ENCODE measurements at places on chromosomes 13 and 19.

- DNase-seq, result no peak
Measured at GRCh38 chr19:51196181-51196580, 28.7 kb upstream of the CD33 start.

DNA sequence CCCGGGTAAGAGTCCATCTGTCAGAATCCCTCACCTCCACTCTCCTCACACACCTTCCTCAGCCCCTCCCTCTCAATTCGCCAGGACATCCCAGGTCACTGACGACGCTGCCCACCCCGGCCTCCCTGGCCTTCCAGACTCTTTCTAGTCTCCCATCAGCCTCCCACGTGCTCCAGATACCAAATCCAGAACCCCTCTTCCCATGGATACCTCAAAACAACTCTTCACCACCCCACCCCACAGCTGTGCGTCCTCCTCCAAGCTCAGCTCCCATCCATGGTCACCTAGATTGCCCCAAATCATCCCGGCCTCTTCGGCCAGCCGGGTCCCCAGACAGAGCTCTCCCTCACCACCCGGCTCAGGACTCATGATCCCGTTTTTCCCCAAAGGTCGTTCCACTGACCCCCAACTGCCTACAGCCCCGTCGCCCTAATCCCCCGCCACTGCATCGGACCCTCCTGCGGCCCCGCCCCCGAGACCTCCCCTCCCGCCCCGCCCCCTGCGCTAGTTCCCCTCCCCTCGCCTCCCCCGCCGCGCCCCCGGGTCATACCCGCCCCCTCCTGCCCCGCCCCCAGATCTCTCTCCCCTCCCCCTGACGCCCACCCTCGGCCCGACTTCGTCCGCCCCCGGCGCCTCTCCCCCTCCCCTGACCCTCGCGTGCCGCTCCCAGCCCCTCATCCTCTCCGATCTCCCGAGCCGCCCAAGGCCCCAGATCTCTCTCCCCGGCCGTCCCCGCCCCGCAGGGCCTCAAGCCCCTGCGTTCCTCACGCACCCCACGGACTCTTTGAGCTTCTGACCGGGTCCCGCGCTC, 546 bp downstream of the UBXN6 start:
- DNase-seq, result peak; percentile 50

DNA sequence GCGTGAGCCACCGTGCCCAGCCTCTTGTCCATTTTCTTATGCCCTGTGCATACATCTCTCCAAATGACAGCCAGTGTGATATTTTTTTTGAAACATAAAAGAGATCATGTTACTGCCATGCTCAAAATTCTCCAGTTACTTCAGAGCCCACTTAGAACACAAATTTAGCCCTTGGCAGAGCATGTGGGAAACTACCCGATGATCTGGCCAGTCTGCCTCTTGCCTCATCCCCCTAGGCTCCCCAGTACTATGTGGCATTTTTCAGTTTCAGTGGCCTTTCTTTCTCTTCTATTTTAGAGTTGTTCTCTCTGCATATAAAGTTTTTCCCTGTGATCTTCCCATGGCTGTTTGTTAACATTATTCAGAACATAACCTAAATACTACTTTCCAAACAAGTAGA, 323.0 kb downstream of the GPC5 start:
- no peak for DNase-seq

DNA sequence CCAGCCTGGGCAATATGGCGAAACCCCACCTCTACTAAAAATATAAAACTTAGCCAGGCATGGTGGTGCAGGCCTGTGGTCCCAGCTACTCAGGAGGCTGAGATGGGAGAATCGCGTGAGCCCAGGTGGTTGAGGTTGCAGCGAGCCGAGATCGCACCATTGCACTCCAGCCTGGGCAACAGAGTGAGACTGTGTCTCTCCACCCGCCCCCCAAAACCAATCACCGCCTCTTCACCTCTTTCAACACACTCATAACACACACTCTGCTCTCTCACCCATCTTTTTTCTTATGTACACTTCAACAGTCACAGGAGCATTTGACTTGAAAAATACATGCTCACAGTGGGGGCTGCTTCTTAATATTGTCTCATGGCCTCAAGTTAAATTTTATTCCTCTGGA, 76.8 kb downstream of the ESD start:
- DNase-seq, result no peak

DNA sequence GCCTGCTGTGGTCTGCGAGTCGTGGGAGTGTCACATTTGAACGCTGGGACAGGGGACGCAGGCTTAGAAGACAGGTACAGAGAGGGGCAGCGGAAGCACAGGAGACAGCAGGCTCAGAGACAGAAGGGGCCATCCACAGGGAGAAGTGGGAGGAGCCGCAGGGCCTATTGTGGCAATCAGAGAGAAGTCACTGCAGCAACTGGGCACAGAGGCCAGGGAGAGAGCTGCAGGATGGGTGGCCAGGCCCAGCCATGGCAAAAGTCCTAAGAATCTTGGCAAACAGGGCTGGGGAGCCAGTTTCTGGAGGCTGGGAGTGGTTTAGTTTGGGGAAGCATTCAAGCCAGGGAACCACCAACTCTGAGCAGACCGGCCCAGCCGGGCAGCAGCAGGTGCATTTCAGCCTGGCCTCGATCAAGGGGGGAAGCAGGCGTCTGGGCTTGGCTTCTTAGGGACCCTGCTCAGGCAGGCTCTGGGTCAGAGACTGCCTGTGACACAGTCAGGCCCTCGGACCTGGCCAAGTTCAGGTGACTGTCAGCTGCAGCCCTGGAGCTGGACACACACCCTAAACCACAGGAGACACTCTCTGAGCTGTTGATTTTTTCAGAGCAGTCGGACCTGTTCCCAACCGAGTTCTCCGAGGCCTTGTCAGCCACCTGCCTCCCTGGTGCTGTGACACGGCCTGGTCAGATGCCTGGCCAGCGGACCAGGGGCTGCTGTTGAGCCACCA, 11.8 kb downstream of the SH3GL1 start:
- no peak for DNase-seq

GRCh38 chr13:74461011-74461410, 326.8 kb upstream of the KLF12 start:
- no peak for DNase-seq

- peak; percentile 33 for DNase-seq
Measured at GRCh38 chr13:110286833-110287819, 19.8 kb downstream of the COL4A1 start.

- DNase-seq, result peak; percentile 80
Measured at GRCh38 chr13:114078461-114079451, 53.7 kb downstream of the RASA3 start.

DNA sequence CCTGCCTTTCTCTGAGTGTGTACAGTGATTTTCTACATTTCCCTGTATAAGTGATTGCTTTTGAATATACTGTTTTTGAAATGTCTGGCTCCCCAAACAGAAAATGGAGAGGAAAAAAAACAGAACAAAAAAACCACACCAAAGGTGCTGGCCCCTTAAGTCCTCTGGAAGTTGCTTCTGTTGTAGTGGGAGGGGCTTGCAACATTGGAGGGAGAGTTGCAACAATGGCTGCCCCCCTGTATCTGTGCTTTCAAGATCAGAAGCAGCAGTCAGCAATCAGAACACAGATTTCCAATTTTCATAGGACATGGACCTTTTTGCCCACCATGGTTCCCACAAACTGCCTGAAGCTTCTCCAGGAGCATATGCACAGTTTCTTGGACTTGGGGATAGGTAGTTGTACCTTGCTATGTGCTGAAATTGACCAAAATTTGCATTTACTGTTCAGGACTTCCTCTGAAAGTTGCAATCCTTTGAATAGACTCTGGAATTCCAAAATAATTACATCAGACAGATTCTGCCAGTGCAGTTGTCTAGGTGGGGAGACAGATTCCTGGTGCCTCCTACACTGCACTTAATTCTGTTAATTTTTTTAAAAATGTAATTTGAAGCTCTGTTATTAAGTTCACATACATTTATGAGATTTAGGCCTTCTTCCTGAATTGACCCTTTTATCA, 13.8 kb downstream of the BIVM start:
- DNase-seq, result peak; percentile 27

DNA sequence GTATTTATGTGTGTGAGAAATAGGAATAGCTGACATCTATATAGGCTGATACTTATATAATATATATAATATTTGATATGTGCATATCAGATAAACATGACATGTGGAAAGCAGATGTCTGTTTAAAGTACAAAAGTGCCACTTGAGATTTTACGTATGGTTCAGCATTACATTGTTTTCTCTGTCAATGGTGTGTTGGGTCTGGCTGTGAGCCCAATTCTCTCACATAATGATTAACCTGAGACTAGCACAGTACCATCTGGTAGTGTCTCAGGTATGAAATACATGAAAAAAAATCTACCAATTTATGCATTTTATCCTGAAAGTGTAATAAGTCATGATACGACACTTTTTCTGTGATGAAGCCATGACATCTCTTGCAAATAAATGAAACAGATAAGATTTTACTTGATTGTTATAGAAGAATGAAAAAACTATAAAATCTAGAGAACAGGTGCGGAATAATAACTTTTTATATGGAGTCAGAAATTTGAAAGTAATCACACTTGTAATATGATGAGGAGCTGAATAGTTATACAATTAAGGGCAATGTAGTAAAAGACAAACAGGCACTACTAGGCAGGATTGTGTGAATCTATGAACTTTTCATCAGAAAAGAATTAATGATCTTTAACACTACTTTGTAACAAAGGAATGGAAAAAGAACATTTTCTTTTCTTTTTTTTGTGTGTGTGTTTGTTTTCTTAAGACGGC, 1405.0 kb downstream of the OLFM4 start:
- no peak for DNase-seq

DNA sequence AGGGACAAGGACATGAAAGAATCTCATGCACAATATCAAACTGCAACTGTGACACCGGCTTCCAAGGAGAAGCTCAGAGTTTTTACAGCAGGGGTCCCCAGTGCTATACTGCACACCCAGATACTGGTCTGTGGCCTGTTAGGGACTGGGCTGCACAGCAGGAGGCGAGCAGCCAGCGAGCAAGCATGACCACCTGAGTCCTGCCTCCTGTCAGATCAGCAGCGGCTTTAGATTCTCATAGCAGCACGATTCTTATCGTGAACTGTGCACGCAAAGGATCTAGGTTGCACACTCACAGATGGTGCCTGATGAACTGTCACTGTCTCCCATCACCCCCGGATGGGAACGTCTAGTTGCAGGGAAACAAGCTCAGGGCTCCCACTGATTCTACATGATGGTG, 13.1 kb upstream of the CD22 start:
- no peak for DNase-seq

DNA sequence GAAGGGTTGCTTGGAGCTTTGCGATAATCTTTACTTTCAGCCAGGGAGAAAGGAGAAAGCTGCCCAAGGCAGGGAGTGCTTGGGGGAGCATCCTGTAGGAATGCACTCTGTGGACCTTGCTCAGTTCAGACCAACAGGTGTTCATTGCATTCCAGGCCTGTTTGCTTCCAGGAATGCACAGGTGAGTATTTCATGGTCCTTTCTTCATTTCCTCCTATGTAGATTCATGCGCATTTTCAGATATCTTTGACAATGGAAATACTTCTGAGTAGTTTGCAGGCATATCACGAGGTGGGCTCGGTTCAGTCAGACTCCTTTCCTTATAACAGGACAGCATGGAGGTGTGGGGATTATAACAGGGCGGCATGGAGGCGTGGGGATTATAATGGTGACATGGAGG, 254.8 kb downstream of the FGF9 start:
- DNase-seq, result no peak

- no peak for DNase-seq
Measured at GRCh38 chr19:2811735-2812413, 7.8 kb upstream of the ZNF554 start.

DNA sequence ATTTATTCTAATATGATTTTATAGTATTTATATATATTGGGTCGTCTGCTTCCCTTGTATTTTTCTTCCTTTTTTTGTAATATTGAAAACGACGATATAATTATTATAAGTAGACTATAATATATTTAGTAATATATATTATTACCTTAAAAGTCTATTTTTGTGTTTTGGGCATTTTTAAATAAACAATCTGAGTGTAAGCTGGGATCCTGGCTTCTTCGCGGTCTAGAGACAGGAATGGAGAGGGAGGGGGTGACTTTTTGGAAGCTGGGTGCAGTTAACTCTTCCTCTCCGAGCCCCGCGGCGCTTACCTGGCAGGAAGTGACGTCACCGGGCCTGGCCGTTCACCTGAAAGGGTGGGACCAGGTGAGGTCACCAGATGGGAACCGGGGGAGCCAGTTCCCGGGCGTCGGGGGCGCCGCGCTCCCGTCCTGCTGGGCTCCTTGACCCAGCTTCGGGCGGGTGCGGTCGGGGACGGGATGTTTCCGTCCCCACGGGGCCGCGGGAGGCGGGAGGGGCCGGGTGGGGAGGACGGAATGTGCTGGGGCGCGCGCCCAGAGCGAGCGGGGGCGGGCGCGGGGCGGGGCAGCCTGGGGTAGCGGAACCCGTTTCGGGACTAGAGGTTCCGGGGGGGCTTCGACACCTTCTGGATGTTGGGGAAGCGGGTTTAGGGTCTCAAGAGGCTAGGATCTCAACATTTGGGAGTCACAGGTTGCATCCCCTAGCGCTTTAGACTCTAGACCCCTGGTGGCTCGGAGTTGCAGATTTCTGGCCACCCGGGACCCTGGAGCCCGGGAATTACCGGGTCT, 2.8 kb downstream of the ZFP36 start:
- DNase-seq, result peak; percentile 93

GRCh38 chr13:79457390-79457789, 23.6 kb upstream of the NDFIP2 start:
- DNase-seq, result no peak

- no peak for DNase-seq
Measured at GRCh38 chr19:41932259-41932719, 4.0 kb upstream of the ERFL start.

DNA sequence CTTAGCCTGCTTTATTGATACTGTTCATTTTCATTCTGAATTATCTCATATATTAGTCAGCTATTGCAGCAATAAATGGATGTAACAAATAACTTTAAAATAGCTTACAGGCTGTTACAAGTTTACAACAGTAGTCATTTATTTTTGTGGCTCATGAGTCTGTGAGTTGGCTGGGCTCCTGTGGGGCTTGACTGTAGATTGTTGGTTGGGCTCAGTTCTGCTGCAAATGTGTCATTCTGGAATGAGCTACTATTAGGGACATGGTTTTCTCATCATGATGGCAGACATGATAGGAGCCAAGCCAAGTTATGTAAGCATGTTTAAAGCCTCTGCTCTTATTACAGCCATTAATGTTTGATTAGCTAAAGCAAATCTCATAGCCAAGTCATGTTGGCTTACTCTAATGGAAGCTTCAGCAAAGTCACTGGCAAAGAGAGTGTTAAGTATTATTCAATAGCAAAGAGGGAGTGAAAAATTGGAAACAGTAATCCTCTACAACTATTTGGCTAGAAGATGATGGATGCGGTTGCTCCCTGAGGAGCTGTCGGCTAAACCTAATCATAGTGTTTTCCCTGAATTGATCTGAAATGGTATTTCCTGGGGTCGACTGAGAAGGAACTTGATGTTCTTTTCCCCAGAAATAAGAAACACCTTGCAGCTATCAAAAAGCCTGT, 391.3 kb downstream of the TDRD3 start:
- DNase-seq, result peak; percentile 61

GRCh38 chr19:45473367-45473681, 5.5 kb downstream of the FOSB start:
- no peak for DNase-seq

DNA sequence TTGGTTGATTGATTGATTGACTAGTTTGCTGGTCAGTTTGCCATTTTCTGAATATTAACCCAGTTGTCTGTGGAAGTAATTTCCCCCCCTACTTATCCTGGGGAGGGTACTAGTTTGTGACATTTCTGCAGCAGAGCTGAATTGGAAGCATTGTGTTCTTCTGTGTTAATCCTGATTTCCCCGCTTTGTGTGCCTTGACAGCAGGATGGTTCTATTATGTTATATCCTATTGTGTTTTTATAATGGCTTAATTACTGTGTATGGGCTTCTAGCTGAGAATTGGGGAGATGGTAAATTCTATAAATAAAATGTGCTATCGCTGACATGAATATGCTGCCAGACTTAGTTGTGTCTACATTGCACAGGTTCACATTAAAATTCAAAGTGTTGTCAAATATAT, 499.7 kb downstream of the COG6 start:
- DNase-seq, result no peak

Data from cardiac fibroblast (primary cell).